ENCODE measurements at places on chromosomes 16 and 17. TPM values are rescaled to one million over a fixed set of nuclear protein-coding genes. Genes with fewer than 3 reads are reported as not detected.

DNA sequence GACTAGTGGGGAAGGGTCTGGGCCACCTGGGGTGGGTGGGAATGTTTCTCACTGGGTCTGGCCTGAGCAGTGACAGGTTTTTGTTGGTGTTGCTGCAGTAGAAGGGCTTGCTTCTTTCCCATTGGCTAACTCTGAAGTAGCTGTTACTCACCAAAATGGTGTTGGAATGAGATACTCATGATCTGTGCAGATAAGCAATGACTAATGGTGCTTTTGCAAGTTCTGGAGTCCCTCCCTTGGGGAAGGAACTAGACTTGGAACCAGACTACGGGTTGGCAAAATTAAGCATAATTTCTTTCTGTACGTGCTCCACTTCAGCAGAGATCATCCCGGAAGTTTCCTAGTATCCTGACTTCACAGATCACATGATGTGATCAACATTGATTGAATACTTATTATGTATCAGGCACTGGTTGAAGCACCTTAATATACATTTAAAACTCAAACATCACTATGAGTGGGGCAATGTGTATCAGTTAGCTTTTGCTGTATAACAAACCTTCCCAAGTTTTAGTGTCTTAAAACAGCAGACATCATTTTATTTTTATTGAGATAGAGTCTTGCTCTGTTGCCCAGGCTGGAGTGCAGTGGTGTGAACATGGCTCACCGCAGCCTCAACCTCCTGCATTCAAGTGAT, 30.1 kb downstream of the CHP2 start:
- no peak for DNase-seq
- no peaks in the 10 kb centered on the region for H3K36me3 ChIP-seq
- no peaks in the 10 kb centered on the region for H3K27me3 ChIP-seq

DNA sequence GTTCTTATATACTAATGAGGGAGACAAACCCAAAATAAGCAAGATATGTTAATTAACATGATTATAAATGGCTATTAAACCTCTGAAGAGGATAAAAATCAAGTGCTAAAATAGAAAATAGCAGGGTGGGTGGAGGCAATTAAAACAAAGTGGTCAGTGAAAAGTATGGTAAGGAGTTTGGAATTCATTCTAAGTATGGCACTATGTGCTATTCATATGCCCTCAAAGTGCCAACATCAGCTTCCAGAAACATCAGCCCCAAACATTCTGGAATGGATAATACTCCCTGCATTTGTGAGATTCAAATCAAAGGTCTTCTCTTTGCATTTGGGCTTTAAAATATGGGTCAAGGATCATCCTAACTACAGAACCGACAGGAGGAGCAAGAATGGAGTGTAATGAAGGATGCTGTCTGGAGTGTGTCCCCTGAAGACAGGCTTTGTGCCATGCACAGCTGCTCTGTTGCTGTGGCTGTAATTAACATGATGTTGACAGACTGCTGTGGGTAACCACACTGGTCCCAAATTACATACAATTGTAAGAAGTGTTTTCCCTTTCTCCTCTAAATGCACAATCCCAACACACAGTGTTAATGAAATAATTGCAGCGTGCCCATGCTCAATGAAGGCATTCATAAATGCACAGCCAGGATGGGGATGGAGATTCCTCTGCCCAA, 93.1 kb downstream of the VAT1L start:
- DNase-seq: no peak
- no peak overlapping the region for H3K4me3 ChIP-seq
- H3K36me3 ChIP-seq: no peaks in the 10 kb centered on the region
- no peaks in the 10 kb centered on the region for H3K4me1 ChIP-seq
- H3K27ac ChIP-seq: no peak overlapping the region

DNA sequence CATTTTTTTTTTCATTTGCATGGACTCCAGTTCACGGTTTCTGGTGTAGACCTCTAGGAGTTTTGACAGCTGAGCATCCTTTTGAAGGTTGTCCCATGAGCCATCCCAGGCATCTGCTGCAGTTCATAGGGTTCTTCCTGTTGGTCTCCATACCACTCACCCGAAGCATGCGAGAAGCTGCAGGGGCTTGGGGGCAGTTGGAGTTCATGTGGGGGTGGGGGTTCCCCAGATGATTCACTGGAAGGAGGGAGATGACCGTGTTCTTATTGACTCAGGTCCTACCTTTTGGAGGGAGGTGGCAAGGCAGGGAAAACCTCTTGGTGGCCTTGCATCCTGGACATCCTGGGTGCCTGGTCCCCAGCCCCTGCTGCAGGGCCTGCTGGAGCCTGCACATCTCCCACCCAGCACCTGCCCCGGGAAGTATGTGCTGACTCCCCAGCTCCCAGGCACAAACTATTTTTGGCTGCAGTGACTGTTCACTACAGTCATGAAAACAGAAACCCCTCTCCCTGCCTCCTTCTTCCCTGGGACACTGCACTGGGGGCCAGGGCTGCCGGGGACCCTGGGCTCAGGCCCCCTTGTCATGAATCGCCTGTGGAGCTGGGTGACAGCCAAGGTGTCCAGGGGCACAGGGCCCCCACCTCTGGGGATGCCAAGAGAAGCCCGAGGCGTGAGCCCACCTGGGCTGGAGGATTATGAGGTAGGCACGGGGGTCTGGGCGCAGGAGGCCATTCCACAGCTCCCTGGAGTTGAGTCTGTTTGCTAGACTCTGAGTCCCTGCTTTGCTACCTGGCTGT, 64.9 kb upstream of the LGALS9 start:
- DNase-seq: no peak
- H3K4me1 ChIP-seq: no peaks in the 10 kb centered on the region
- H3K27me3 ChIP-seq: no peaks in the 10 kb centered on the region
- H3K4me3 ChIP-seq: no peak overlapping the region
- peak overlapping the region; percentile 26 for H3K27ac ChIP-seq
- H3K36me3 ChIP-seq: no peaks in the 10 kb centered on the region

DNA sequence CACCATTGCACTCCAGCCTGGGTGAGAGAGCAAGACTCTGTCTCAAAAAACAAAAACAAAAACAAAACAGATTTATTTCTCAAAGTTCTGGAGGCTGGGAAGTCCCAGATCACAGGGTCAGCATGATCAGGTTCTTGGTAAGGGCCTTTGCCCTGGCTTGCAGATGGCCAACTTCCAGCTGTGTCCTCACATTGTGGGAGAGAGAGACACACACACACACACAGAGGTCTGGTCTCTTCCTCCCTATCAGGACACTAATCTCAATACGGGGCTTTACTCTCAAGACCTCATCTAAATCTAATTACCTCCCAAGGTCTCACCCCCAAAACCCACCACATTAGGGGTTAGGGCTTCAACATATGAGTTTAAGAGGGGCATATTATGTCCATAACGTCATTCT, 26.4 kb upstream of the TAOK1 start:
- no peaks in the 10 kb centered on the region for H3K27me3 ChIP-seq
- no peak for DNase-seq
- no peak overlapping the region for H3K4me3 ChIP-seq
- H3K36me3 ChIP-seq: no peaks in the 10 kb centered on the region
- H3K27ac ChIP-seq: no peak overlapping the region
- H3K4me1 ChIP-seq: no peaks in the 10 kb centered on the region

- no peaks in the 10 kb centered on the region for H3K27me3 ChIP-seq
- no peak for DNase-seq
- no peaks in the 10 kb centered on the region for H3K4me1 ChIP-seq
- no peak overlapping the region for H3K27ac ChIP-seq
- H3K36me3 ChIP-seq: no peaks in the 10 kb centered on the region
Measured at GRCh38 chr16:76676356-76676755, 399.2 kb downstream of the CNTNAP4 start.

DNA sequence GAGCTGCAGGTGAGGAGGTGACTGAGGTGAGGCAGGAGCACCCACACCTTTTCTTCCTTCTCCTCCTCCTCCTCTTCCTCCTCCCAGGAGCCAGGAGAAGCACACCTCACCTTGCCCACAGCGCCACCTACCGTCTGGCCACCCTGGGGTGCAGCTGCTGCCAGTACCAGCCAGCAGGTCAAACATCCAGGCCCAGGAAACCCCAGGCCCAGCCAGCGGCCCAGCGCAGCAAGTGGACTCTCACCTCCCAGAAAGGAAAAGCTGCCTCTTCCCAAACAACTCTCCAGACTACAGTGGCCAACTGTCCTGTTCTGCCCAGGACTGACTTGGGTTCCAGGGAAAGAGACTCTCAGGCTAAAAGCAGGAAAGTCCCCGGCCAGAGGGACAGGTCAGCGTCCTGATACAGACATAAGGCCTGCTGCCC, 22.7 kb downstream of the PEMT start:
- H3K27me3 ChIP-seq: no peaks in the 10 kb centered on the region
- H3K27ac ChIP-seq: peak overlapping the region; percentile 88
- DNase-seq: peak; percentile 70
- no peak overlapping the region for H3K4me3 ChIP-seq

- no peak overlapping the region for H3K4me3 ChIP-seq
- H3K4me1 ChIP-seq: no peaks in the 10 kb centered on the region
- no peak for DNase-seq
- no peak overlapping the region for H3K27ac ChIP-seq
- no peaks in the 10 kb centered on the region for H3K27me3 ChIP-seq
Measured at GRCh38 chr16:9566099-9566498, 474.7 kb downstream of the HAPSTR1 start.

The MT1M gene
- total RNA-seq: 27.9 TPM

Measured in kidney (tissue), 22 donors.